AG08395 (cell line): ENCODE measurements at places on chromosomes 12 and 14.
A peak's percentile ranks its signal among the peaks of the same experiment; 100 is the strongest.

GRCh38 chr12:13503094-13503835 lies 306.7 kb downstream of the EMP1 start:
- DNase-seq = no peak

DNA sequence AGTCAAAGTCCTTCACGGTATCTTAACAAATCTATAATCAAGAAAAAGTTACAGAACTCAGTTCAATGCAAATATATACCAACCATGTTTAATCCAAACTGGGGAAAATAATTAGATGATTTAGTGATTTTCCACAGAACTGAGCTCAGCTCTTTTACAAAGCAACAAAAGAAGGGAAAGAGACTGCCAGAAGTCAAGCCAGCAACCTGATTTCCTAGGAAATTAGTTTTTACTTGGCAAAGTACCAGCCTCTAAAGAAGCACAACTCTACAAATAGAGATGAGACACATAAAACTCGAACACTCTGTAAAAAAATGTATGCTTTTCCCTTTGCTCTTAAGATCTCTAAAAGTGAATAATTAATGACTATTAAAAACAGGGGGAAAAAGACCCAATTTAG lies 19.4 kb downstream of the NUMB start:
- no peak for DNase-seq

DNA sequence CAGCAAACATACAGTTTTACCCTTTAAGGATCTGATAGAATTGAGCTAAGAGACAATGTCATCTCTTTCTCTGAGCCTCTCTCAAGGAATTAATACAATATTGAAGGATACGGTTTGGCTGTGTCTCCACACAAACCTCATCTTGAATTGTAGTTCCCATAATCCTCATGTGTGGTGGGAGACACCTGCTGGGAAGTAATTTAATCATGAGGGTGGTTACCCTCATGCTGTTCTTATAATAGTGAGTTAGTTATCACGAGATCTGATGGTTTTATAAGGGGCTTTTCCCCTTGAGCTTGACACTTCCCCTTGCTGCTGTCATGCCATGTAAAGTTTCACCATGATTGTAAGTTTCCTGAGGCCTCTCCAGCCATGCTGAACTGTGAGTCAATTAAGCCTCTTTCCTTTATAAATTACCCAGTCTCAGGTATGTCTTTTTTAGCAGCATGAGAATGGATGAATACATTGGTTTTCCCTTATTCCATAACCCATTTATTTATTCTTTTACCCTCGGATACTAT lies 47.6 kb downstream of the TMEM30B start:
- no peak for DNase-seq

- DNase-seq = no peak
Observed at GRCh38 chr12:95208678-95209077, 8.6 kb downstream of the FGD6 start.

DNA sequence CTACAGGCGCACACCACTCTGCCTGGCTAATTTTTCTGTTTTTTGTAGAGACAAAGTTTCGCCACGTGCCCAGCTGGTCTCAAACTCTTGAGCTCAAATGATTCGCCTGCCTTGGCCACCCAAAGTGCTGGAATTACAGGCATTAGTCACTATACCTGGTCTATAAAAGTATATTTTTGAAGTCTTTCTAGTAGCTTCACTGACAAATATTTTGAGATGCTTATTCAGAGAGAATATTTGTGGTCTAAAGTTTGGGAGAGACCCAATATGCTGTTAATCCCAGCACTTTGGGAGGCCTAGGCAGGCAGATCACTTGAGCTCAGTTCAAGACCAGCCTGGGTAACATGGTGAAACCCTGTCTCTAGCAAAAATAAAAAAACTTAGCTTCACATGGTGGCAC lies 22.0 kb upstream of the PPP1R12A start:
- peak; percentile 10 for DNase-seq
